Thymus (tissue), 14 donors: ENCODE measurements at places on chromosomes 7 and 10. TPM values are rescaled to one million over a fixed set of nuclear protein-coding genes. Genes with fewer than 3 reads are reported as not detected.

CYP2C19 gene
- not detected for total RNA-seq

COBL gene
- 0.66 TPM for total RNA-seq

- no peak for DNase-seq
Observed at GRCh38 chr7:66758950-66759628, 18.6 kb downstream of the RABGEF1 start.

MMD2 gene
- not detected for total RNA-seq

GRCh38 chr7:43926798-43927123 lies 525 bp downstream of the UBE2D4 start:
- DNase-seq = no peak

GRCh38 chr7:144575456-144575855 lies 172.0 kb upstream of the NOBOX start:
- DNase-seq = no peak

DNA sequence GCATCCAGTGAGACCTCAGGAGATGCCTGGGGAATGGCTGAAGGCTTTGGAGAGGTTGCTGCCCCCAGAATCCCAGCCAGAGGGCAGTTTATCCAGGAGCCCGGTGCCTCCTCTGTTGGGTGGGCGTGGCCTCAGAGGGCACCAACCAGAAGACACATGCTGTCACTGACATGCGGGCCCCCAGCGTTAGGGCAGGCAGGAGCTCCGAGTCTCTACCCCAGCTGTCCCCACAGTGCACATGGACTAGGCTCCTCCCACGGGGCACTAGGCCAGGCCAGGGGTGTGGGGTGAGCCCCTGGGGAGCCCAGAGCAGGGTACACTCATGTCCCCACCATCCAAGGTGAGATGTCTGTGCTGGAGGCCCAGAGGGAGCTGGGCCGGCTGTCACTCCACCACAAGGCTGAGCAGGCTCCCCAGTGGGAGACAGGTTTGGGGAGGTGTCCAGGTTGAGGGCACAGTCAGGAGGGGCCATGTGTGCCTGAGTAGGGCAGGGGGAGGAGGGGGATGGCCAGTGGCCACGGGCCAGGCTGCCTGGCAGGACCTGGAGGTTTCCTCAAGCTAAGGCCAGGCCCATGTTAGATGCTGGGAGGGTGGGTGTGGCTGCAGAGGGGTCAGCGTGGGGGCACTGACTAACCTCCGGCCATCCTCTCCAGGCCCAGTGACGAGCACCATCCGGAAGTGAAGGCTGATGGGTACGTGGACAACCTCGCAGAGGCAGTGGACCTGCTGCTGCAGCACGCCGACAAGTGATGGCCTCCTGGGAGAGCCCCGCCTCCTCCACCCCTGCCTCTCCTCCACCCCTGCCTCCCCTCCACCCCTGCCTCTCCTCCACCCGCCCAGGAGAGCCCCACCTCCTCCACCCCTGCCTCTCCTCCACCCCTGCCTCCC lies 131.3 kb downstream of the FAM53B start:
- DNase-seq = peak; percentile 78

DNA sequence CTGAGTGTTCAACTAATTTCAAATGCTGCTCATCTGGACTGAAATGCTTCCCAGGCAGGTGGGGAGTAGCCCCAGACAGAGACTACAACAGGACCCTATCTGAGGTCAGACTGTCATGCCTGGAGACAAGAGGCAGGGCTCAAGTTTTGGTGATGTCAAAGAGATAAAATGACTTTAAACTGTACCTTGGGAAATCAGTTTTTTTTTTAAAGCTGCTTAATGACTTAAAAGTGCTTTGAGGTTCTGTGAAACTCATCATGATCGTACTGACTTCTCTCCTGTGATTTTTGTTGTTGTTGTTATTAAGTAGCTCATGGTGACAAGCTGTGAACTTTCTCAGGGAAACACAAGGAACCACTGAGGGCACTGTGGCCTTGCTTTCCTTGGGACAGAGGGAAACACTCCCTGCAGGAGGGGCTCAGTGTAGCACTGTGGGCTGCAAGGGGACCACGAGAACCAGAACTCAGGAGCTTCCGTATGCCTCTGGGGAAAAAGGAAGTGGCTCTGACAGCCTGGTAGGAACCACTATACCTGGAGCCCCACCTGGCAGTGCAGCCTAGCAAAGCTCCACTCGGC lies 9.5 kb downstream of the HIPK2 start:
- DNase-seq = no peak

LHPP gene
- total RNA-seq = 6.3 TPM

DNA sequence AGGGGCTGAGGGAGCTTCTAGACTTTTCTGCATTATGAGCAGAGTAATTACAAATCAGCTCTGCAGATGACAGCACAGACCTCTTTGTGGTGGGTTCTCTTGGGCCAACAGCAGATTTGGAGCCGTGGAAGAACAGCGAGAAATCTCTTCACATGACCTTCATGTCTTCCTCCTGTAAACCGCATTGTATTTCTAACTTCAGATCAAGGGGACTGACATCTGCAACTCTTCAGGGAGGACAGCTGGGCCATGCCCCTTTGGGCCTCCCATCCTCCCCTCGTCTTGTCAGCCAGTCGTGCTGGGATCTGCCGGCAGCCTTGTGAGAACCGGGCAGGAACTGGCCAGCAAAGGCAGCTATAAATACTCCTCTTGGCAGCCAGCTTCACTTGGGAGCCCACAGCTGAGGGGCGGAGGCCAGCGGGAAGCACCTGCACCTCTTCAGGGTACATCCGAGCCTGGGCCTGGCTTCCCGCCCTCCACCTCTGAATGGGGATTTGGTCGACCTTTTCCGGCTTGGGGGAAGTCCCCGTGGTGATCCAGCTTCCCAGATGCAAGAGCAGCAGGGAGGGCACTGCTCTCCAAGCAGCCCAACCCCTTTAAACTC lies 54.7 kb downstream of the STEAP1B start:
- DNase-seq = peak; percentile 61

KIAA1217 gene
- 9.7 TPM for total RNA-seq

PDK4 gene
- 4.6 TPM for total RNA-seq

DNA sequence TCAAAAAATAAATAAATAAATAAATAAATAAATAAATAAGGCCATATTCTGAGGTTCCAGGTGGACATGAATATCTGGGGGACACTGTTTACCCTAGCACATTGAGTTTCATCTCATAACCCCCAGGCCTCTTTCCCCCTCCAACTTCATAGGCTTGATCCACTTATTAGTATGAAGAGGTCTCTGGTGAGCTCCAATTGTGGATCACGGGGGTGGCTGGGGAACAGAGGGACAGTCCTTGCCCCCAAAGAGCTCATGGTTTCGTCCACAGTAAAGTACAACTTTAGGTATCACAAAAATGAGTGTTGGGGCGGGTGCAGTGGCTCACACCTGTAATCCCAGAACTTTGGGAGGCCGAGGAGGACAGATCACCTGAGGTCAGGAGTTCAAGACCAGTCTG lies 93.4 kb upstream of the TNRC18 start:
- no peak for DNase-seq

SPOCK2 gene
- total RNA-seq = 91.6 TPM

DNA sequence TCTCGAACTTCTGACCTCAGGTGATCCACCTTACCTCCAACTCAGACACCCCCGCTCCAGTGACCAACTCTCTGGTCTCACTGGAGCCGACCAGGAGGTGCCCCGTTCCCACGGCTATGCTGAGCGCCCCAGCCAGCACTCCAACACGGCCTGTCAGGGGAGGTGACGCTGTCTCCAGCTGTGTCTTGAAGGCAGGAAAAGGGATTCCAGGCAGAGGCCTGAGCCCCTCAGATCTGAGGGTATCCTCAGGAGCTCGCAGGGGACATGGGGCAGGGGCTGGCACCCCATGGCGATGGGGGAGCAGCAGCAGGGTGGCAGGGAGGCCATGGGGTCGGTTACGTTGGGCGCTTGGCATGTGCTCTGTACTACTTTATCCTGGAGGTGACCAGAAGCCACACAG lies 94.3 kb upstream of the RHEB start:
- no peak for DNase-seq

- DNase-seq = no peak
Observed at GRCh38 chr10:35699848-35700486, 57.9 kb upstream of the FZD8 start.

DNA sequence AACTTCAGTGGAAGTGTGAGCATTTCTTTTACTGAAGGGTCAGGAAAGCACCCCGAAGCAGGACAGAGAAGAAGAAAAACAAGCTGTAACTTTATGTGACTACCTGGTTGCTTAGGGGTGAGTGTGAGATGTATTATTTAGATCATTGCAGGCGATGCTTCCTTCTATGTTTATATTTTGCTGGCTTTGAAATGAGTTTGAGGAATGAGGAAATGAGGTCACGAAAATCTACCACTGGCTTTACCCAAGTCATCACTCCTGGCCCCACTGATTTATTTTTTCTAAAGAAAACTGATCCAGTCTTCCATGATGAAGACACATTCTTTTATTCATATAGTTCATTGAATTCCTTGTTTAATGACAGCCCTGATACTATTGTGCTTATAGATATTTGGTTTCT lies 716.6 kb upstream of the FZD8 start:
- no peak for DNase-seq

C10orf62 gene
- not detected for total RNA-seq

- DNase-seq = no peak
Observed at GRCh38 chr7:100107890-100108289, 6.4 kb downstream of the AP4M1 start.

PARD3 gene
- 23.5 TPM for total RNA-seq

- no peak for DNase-seq
Observed at GRCh38 chr10:33227489-33227888, 107.0 kb downstream of the NRP1 start.

GRCh38 chr10:34217524-34217923 lies 597.6 kb downstream of the PARD3 start:
- no peak for DNase-seq

GRCh38 chr10:94042834-94043175 lies 49.1 kb downstream of the PLCE1 start:
- no peak for DNase-seq

DNA sequence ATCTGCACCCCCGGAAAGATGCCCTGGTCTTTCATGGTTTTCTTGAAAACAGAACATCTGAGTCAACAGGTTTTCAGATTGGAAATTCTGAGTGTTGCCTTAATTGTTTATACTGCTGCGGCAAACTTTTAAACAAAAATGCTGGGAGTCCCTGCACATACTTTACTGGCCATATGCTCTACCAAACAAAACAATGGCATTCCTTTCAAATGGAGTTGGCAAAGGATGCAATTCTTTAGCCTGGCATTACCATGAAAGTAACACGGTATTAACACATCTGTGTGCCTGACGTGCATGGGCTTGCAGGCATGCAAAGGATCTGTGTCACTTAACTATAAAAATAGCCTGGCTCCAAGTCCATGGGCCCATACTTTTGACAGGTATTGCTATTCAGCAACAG lies 4.2 kb downstream of the INHBA start:
- no peak for DNase-seq

DNA sequence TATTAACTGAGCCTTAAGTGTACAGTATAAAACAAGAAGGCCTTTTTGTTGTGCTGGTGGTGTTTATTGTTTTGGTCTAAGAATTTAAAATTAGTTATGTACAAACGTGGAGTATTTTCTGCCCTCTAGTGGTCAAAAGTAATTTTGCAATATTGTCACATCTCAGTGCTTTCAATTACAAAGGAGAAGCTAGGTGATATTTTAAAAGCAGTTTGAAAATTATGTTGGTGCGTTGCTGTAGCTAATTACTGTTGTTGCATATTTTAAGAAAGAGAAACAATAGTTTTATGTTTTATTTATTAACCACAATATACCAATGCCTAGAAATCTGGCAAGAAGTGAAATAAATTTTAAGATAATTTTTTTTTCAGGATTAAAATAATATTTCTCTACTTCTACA lies 11.4 kb downstream of the NPVF start:
- peak; percentile 48 for DNase-seq

- DNase-seq = peak; percentile 4
Observed at GRCh38 chr7:11427686-11428273, 404.2 kb downstream of the THSD7A start.

HMX2 gene
- total RNA-seq = 0.05 TPM

RASA4B gene
- total RNA-seq = 7.2 TPM

DNA sequence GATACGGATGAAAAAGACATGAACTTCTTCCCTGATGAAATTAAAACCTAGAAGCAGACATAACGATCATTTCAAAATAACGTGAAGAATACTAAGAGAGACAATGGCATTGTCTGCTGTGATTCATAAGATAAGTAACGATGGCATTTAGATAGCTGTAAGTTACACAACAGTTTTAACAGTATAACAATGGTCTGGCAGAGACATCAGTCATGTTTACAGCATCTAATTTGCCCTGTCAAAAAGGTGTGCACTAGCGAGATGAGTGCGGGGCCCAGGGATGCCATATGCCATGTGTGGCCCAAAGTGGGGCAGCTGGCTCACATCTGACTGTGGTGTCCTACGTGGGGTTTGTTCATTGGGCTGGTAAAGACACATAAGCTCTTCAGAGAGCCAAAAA lies 55.7 kb upstream of the RHEB start:
- DNase-seq = no peak

GRCh38 chr7:64098-64915 lies 128.1 kb upstream of the FAM20C start:
- no peak for DNase-seq

DNA sequence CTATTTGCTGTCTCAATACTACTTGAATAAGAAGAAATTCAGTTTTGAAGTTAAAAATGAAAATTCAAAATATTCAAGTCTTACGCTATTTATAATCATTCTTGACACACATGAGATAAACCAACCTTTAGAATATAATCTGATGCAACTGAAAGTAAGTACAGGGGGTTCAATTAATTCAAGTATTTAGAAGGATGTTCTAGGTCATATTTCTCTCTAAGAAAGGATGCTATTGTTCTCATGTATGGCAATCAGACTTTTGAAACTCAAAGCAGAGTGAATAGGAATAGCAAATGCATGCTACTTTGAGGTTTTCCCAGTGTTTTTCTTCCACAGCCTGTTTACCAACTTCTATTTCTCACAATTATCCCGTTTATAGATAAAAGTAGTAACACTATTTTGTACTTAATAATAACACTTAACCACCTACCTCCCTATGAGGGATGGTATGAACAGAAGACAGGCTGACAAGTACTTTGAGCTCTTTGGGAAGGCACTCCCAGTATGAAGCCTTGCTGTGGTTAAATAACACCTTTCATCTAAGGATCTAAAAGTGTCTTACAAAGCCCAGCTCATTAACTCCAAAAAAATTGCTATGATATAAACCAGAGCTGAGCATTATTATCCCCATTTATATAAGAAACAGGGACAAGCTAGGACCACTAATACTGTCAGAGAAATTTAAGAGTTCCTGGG lies 18.0 kb upstream of the SPOCK2 start:
- no peak for DNase-seq

GRCh38 chr10:131387018-131387529 lies 75.6 kb upstream of the TCERG1L start:
- no peak for DNase-seq

OGDHL gene
- 0.61 TPM for total RNA-seq
